Thoracic aorta (tissue), 2 donors: ENCODE measurements at places on chromosomes 16 and 17. TPM values are rescaled to one million over a fixed set of nuclear protein-coding genes. Genes with fewer than 3 reads are reported as not detected.

GRCh38 chr16:2992383-2993081 is 12.3 kb upstream of the PKMYT1 start:
- no peaks in the 10 kb centered on the region for H3K27me3 ChIP-seq
- DNase-seq = no peak
- H3K4me1 ChIP-seq = no peaks in the 10 kb centered on the region

DNA sequence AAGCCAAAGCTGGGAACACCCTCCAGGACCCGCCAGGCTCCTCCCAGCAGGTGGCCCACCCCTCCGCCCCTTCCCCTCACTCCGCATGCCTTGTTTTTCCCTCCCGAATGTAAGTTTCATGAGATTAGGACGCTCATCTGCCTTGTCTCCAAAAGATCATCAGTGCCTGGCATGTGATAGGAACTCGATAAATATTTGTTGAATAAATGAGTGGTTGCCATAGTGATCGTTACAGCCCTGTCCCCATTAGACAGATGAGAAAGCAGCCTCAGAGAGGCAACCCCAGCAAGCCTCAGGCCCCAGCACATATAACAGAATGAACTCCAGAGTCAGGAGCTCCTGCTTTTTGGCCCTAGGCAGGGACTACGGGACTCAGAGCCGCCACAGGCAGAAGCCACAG is 5.0 kb downstream of the CAMKK1 start:
- peaks cover 19% of the 10 kb centered on the region for H3K4me1 ChIP-seq
- peak overlapping the region; percentile 65 for H3K27ac ChIP-seq
- no peaks in the 10 kb centered on the region for H3K27me3 ChIP-seq
- H3K4me3 ChIP-seq = no peak overlapping the region

DNA sequence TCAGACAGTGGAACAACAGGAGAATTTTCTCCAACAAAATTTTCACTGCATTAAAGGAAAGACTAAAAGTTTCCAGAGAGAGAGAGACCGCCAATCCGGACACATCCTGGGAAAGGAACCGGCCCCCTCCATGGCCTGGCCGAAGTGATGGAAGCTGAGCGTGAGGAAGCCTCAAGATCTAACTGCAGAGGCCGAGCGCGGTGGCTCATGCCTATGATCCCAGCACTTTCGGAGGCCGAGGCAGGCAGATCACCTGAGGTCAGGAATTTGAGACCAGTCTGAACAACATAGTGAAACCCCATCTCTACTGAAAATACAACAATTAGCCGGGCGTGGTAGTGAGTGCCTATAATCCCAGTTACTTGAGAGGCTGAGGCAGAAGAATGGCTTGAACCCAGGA is 3.9 kb downstream of the CTRB2 start:
- peaks cover 20% of the 10 kb centered on the region for H3K4me1 ChIP-seq
- DNase-seq = no peak
- H3K27ac ChIP-seq = no peak overlapping the region
- H3K4me3 ChIP-seq = no peak overlapping the region
- H3K27me3 ChIP-seq = no peaks in the 10 kb centered on the region

DNA sequence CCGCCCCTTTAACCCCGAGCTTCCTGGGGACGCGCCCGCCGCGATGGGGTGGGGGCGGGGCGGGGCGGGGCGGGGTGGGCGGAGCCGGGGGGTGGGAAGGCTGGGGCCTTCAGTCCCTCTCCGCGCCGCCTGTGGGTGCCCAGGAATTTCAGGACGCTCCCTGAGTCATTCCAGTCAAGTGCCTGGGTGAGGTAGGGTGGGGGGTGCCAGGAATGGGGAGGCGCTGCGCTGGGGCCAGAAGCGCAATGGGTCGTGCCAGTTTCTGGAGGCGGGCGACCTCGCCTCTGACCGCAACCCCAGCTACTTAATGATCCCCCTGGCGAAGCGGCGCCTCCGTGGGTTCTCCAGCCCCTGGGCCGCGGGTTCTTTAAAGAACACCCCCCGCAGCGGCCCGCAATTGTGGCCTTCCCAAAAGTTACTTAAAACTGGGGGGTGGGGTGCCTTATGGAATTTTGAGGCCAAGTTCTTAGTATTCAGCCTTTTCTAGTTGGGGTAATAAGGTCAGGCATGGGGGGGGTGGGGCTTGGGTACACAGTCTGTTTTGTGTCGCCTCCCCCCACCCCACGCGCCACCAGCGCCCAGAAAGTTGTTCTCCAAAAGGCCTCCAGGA is 826 bp upstream of the GSE1 start:
- no peaks in the 10 kb centered on the region for H3K27me3 ChIP-seq
- H3K4me1 ChIP-seq = peaks cover 13% of the 10 kb centered on the region
- no peaks in the 10 kb centered on the region for H3K36me3 ChIP-seq
- peak overlapping the region; percentile 79 for H3K27ac ChIP-seq

SKAP1 gene
- not detected for total RNA-seq

CCL5 gene
- 7.1 TPM for total RNA-seq

- peak overlapping the region; percentile 63 for H3K4me3 ChIP-seq
- no peaks in the 10 kb centered on the region for H3K27me3 ChIP-seq
- peaks cover 12% of the 10 kb centered on the region for H3K4me1 ChIP-seq
- H3K27ac ChIP-seq = no peak overlapping the region
- no peak for DNase-seq
These were observed 527 bp upstream of the CHAD start for GRCh38 chr17:50469208-50469605.

VEZF1 gene
- 68.4 TPM for total RNA-seq

- DNase-seq = no peak
- no peak overlapping the region for H3K4me3 ChIP-seq
- peaks cover 55% of the 10 kb centered on the region for H3K4me1 ChIP-seq
- peaks cover 18% of the 10 kb centered on the region for H3K36me3 ChIP-seq
- H3K27ac ChIP-seq = no peak overlapping the region
- H3K27me3 ChIP-seq = no peaks in the 10 kb centered on the region
These were observed 28.0 kb downstream of the ARHGAP23 start for GRCh38 chr17:38456031-38456815.

- no peaks in the 10 kb centered on the region for H3K4me1 ChIP-seq
- H3K36me3 ChIP-seq = no peaks in the 10 kb centered on the region
- DNase-seq = no peak
- H3K27me3 ChIP-seq = no peaks in the 10 kb centered on the region
- H3K4me3 ChIP-seq = no peak overlapping the region
- H3K27ac ChIP-seq = no peak overlapping the region
These were observed 1568.1 kb upstream of the GOT2 start for GRCh38 chr16:60302261-60302660.

- H3K27me3 ChIP-seq = no peaks in the 10 kb centered on the region
- no peak overlapping the region for H3K4me3 ChIP-seq
- H3K4me1 ChIP-seq = peaks cover 6% of the 10 kb centered on the region
These were observed 87.3 kb downstream of the TTC19 start for GRCh38 chr17:16086957-16087356.

INO80E gene
- total RNA-seq = 81.8 TPM

ST6GALNAC2 gene
- total RNA-seq = 1.8 TPM

DNA sequence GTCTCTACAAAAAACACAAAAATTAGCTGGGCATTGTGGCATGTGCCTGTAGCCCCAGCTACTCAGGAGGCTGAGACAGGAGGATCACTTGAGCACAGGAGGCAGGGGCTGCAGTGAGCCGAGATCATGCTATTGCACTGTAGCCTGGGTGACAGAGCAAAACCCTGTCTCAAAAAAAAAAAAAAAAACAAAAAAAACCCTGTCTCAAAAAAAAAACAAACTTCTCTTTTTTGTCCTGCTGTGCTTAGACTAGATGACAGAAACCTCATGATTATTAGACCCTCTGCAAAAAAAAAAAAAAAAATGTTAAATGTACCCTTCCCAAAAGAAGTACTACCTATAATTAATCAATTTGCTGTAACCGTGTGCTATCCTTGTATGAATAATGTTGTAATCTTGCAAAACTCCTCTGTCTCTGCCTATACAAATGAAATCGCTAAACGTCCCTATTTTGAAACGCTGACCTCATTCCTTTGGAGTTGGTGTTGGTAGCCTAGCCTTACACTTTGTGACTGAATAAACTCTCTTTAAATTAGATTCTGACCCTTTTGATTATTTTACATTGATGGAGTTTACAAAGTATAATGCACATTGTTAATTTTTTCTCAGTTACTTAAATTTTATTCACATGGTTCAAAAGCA is 13.6 kb upstream of the DHRS7B start:
- H3K4me1 ChIP-seq = no peaks in the 10 kb centered on the region
- no peaks in the 10 kb centered on the region for H3K27me3 ChIP-seq
- H3K4me3 ChIP-seq = no peak overlapping the region
- no peak for DNase-seq

C17orf113 gene
- total RNA-seq = 0.21 TPM

- H3K4me1 ChIP-seq = no peaks in the 10 kb centered on the region
- DNase-seq = no peak
- H3K36me3 ChIP-seq = no peaks in the 10 kb centered on the region
- H3K27me3 ChIP-seq = no peaks in the 10 kb centered on the region
These were observed 145.8 kb downstream of the CYLD start for GRCh38 chr16:50887500-50888298.

DNA sequence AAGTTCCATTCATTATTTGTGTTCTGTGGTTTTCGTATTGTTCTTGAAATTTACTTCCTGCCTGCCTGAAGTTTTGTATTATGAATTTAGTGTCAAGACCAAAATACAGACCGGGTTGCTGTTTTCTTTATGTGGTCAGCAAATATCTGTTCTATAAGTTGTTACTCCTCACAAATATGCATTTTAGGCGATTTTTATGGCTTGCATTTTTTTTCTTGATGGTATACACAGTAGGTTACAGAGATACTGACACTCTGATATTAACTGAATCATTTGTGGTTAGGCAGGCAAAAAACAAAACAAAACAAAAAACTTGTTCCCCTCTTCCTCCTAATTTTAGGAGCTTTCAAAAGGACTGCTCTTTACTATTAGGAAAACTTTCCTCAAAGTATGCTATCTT is 52.6 kb downstream of the BCAS3 start:
- H3K27ac ChIP-seq = no peak overlapping the region
- no peaks in the 10 kb centered on the region for H3K27me3 ChIP-seq
- no peak for DNase-seq

GRCh38 chr17:27456681-27457359 is 572 bp downstream of the KSR1 start:
- H3K36me3 ChIP-seq = no peaks in the 10 kb centered on the region
- peak overlapping the region; percentile 83 for H3K27ac ChIP-seq
- H3K4me3 ChIP-seq = peak overlapping the region; percentile 94
- no peak for DNase-seq
- H3K27me3 ChIP-seq = no peaks in the 10 kb centered on the region
- peaks cover 6% of the 10 kb centered on the region for H3K4me1 ChIP-seq

DNA sequence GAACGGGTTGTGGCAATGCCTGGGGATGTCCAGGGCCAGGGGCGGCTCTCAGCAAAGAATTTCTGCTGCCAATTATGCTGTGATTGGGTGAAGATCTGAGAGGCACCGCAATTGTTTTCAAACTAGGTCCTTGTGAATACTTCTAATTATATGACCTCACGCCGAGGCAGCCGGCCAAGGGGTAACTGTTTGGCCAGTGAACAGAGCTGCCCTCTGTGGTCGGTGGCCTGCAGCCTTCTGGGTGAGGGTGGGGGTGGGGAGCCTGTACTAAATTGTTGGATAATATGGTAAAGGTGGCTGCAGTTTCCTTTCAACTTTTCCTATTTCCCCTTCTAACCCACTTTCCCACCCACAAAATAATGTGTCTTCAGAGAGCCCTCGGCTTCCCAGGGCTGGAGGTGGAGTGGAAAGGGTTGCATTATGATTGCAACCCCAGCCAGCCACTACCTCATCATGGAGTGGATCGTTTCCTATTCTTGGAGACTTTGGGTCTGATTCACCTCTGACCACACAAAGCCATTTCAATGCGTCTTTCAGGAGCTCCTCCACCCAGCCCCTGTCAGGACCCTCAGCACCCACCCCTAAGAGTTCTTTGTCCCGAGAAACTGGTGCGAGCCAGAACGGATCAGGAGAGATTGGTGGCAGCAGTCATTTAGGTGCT is 2.0 kb upstream of the DNAI2 start:
- H3K4me3 ChIP-seq = no peak overlapping the region
- no peaks in the 10 kb centered on the region for H3K4me1 ChIP-seq
- H3K36me3 ChIP-seq = no peaks in the 10 kb centered on the region
- no peak for DNase-seq
- no peak overlapping the region for H3K27ac ChIP-seq

GRCh38 chr16:79602628-79603014 is 2.1 kb upstream of the MAF start:
- no peaks in the 10 kb centered on the region for H3K36me3 ChIP-seq
- H3K4me1 ChIP-seq = peaks cover 25% of the 10 kb centered on the region
- DNase-seq = no peak
- H3K27ac ChIP-seq = no peak overlapping the region

DNA sequence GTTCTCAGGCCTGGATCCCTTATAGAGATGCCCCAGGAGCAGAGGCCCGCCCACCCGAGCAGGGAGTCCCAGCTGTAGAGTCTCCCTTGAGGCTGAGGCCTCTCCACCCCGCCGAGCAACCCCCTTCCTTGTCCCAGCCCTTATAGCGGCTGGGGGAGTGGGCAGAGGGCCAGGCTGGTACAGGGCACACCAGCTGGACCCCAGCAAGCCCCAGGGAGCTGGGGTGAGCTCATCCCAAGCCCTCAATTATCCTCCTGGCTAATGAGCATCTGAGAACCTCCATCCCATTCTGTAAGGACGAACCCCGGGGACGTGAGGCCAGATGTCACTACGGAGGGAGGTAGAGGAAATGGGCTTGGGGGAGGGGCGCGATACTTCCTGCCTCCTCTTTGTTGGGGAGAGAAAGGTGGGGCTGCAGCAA is 3.2 kb upstream of the SNN start:
- H3K36me3 ChIP-seq = no peaks in the 10 kb centered on the region
- no peak overlapping the region for H3K27ac ChIP-seq
- no peak for DNase-seq
- H3K4me1 ChIP-seq = peaks cover 13% of the 10 kb centered on the region
- H3K27me3 ChIP-seq = no peaks in the 10 kb centered on the region
